ENCODE measurements at places on chromosomes 4 and X.

GRCh38 chrX:15882704-15883539, 28.3 kb upstream of the AP1S2 start:
- no peak for DNase-seq

DNA sequence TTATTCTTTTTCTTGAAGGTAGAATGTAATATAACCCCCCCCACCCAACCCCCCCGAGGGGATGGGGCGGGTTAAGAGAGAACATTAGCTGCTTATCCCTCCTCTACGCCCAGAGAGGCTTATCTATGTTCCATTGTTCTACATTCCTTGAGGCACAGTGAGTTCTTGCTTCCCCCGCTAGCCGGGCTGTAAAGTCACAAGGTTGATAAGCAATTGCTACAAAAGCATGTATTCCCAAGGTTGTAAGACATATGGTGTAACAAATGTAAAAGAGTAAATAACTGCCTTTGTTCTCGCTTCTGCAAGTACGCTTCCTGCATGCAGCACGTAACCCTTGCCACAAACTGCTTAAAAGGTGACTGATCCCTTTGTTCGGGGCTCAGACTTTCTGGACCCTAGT, 8.2 kb downstream of the DCAF8L2 start:
- DNase-seq: no peak

DNA sequence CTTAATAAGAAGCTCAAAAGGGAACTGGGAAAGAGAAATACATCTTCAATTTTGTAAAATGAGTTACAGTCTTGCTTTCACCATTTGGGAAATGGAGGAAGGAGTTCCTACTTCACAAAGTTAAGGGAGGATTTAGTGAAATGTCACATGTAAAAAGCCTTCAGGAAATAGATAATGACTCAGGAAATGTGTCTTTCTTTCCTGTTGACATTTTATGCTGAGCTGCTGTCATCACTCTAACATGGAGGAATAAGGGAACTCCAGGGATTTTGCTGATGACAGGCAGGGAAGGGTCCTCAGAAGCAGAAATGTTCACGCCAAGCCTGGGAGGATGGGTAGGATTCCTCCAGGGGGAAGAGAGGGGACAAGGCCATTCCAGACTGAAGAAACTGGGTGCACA, 251.1 kb downstream of the USP46 start:
- DNase-seq: no peak

DNA sequence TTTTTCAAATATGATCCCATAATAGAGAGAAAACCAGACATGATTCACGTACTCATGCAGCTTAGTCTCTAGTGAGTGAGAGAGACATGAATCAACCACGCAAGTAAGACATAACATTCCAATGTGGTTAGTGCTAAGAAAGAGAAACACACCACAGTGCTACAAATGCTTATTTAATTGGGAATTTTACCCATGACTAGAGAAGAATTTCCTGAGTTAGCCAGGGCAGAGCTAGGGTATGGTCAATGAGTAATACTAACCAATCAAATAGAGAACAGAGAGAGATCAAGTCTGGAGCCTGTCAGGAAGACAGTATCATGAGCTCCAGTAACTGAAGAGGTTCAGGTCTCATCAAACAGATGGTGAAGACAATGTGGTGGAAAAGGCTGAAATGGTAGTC, 495.2 kb downstream of the PDGFC start:
- DNase-seq: no peak

GRCh38 chr4:176077561-176077960, 11.9 kb downstream of the WDR17 start:
- DNase-seq: no peak

- no peak for DNase-seq
Observed at GRCh38 chrX:24371391-24371972, 11.0 kb downstream of the SUPT20HL1 start.

GRCh38 chr4:88809576-88810219, 112.1 kb upstream of the NAP1L5 start:
- no peak for DNase-seq

DNA sequence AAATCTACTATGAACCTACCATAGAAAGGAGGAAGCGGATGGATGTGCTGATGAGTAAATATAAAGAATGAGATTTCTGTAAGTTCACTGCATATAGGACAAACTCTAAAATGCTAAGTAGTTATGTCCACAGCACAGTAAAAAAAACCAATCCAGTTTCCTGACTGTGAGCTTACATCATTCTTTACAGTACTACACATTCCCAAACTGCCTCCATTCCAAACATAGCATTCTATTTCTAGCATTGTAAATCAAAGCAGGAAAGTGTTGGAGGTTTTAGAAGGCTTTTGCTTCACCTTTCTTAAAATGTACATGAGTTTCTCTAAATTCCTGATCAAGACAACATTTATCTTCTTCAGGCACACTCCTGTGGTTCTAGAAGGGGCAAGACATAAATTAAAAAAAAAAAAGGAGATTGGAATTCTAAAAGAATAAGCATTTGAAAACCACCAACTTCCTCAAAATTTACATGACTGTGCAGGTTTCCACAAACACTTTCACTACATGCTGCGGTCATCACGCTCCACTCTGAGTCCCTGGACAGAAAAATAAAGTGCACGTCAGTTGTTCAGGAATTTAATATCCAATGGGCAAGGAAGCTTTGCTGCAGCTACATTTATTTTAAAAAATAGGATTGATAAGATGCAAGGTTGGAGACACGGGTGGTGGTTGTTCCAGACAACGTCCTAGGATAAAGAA, 297.6 kb upstream of the STS start:
- DNase-seq: no peak

- DNase-seq: no peak
Observed at GRCh38 chr4:82282875-82283274, 90.9 kb downstream of the HNRNPD start.

GRCh38 chr4:102826105-102826889, 1.1 kb downstream of the UBE2D3 start:
- DNase-seq: no peak
